AG20443 (cell line): ENCODE measurements at places on chromosomes 13 and 19.

GRCh38 chr13:112229445-112229844 lies 146.7 kb upstream of the SPACA7 start:
- no peak for DNase-seq

GRCh38 chr13:110453797-110454196 lies 107.7 kb downstream of the RAB20 start:
- DNase-seq: no peak

- no peak for DNase-seq
These were observed 129.3 kb upstream of the SPACA7 start for GRCh38 chr13:112246731-112247470.

GRCh38 chr13:25860862-25861261 lies 191.0 kb downstream of the SHISA2 start:
- no peak for DNase-seq

- DNase-seq: peak; percentile 72
These were observed 3.8 kb upstream of the APC2 start for GRCh38 chr19:1445932-1446712.

GRCh38 chr13:107025991-107026390 lies 458.1 kb upstream of the ARGLU1 start:
- peak; percentile 45 for DNase-seq

GRCh38 chr13:91207261-91207660 lies 140.2 kb upstream of the MIR17HG start:
- DNase-seq: no peak

DNA sequence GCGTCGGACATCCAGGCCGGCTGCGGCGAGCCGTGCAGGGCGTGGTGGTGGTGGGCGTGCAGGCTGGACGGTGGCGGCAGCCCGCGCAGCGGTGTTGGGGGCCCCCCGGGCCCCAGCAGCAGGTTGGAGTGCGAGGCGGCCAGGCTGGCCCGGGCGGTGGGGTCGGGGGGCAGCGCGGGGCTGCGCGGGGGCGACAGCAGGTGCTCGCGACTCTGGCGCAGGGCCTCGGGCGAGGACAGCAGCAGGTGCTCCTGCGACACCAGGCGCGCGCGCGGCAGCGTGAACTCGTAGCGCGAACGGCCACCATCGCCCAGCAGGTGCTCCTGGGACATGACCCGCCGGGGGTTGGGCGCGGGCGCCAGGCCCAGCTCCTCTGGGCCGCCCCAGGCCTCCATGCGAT lies 9.8 kb downstream of the SHISA7 start:
- no peak for DNase-seq

GRCh38 chr13:93201992-93202558 lies 24.5 kb upstream of the GPC6 start:
- DNase-seq: no peak

DNA sequence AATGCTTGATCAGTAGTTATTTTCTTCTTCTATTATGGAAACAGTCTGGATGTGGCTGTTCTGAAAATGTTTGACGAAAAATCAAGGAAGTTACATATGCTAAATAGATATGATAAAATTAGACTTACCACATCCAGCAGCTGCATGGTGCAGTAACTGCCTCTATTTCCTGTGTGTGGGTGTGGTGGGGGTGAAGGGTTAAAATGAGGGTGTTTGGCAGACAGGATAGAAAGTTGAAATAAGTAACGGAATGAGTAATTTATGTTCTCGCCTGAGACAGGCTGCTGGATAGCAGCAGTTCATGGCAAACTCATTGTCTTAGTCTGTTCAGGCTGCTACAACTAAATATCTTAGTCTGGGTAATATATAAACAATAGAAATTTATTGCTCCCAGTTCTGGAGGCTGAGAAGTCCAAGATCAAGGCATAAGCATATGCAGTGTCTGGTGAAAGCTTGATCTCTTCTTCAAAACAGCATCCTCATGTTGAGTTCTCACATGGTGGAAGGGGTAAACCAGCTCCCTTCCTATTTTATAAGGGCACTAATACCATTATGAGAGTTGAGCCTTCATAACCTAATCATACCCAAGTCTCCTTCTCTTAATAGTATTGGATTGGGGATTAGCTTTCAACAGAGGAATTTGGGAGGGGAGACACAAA lies 1248.9 kb downstream of the SLITRK5 start:
- DNase-seq: no peak

GRCh38 chr19:13366529-13367143 lies 139.6 kb downstream of the CACNA1A start:
- peak; percentile 65 for DNase-seq

GRCh38 chr13:113092776-113093579 lies 12.6 kb upstream of the F7 start:
- no peak for DNase-seq

GRCh38 chr13:79423801-79424642 lies 18.0 kb upstream of the RBM26 start:
- peak; percentile 30 for DNase-seq

GRCh38 chr13:45162194-45162593 lies 38.7 kb downstream of the KCTD4 start:
- DNase-seq: peak; percentile 24

DNA sequence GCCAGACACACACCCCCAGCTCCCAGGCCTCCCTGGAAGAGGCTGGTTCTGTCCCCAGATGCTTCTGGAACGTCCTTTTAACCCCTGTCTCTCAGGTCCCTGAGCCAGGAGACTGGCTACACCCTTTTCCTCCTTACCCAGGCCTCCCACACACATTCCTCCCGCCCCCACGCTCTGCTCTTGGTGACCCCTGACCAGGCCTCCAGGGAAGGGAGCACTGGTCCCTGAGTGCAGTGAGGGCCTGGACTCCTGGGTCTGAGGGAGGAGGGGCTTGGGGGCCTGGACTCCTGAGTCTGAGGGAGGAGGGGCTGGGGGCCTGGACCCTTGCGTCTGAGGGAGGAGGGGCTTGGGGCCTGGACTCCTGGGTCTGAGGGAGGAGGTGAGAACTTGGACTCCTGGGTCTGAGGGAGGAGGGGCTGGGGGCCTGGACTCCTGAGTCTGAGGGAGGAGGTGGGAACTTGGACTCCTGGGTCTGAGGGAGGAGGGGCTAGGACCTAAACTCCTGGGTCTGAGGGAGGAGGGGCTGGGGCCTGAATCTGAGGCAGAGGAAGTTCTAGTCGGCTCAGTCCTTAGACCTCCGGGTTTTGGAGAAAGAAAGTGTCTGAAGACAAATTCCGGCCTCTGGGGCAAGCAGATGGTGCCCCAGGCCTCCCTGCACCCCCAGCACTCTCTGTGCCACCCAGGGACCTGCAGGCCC lies 527 bp downstream of the KLK6 start:
- no peak for DNase-seq

DNA sequence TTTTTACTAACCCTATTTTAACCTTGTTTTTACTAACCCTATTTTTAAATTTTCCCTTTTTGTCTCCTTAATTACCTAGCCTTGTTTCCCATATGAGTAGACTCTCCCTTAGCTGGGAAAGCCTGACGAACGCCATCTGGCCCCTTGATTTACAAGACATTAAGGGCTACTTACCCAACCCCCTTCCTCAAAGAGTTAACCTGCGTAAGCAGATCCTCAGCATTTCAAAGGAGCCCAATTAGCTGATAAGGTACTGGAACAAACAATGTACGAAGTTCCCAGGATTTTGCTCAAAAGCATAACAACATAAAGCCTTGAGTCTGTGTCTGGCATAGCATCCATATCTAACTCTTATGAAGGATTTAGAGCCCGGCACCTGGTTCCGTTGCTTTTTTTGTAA lies 4.7 kb upstream of the MVB12A start:
- DNase-seq: no peak

DNA sequence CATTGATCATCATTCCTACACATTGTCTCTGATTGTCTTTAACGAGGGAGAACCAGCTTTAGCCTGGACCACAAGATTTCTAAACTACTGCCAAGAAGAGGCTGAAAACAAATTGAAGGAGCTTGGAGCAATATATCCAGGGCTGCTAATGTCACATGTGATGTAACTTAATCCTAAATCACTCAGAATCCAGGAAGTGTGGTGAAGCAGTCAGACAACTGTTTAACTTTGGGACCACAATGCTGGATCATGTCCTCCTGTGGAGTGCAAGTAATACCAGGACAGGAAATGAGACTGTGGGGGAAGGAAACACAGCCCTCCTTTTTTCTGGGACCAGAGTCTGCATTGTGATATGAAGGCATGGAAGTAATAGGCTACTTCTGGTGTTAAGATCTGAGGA lies 430.2 kb downstream of the KCTD12 start:
- DNase-seq: no peak

DNA sequence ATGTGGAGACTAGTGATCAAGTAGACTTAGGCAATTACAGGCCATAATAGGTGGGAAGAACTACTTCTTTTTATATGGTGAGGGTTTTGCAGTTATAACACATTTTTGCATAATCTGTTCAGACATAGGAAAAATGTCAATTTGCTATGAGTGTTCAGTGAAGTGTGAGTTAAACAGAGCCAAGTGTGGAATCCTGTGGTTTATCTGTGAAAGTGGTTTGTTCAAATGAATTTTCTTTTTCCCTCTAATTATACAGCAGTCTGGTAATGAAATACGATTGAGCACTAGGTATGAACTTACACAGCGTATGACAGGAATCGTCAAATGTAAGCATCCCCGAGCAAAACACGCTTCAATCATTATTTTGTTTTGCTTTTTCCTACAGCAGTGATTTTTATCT lies 178.3 kb downstream of the STK24 start:
- DNase-seq: no peak
